ENCODE measurements at places on chromosomes 16 and 17. TPM values are rescaled to one million over a fixed set of nuclear protein-coding genes. Genes with fewer than 3 reads are reported as not detected.
A peak's percentile ranks its signal among the peaks of the same experiment; 100 is the strongest.

DNA sequence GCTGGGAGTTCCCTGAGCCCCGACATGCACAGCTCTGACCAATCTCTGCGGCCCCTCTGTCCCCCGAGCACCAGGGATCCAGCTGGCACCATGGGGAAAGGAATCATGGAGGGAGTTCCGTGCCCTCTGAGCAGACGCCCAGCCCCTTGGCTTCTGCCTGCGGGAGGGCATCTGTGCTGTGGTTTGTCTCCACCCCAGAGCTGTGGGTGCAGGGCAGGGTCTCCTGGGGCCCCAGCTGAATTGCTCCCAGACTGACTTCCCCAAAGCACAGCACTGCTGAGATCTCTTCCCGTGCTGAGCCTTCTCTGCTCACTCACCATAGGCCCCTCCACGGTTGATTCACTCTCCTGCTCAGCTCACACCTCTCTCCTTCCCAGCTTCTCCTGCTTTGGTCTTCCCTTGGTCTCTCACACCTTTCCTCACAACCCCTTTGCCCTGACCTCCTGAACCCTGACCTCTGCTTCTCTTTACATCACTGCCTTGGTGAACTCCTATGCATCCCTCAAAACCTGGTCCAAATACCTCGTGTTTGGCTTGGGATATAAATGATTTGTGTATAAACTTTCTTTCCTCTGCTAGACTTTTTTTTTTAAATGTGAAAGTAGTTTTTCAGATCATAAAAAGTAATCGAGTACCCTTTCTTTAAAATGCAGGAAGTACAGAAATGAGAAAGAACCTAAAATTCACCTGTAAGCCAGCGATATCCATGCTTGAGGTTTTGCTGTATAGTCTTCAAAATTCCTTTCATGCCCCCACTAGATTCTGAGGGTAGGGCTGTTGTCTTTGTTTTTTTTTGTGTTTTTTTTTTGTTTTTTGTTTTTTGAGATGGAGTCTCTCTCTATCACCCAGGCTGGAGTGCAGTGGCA is 265.3 kb downstream of the SEC14L1 start:
- no peak for DNase-seq
- no peaks in the 10 kb centered on the region for H3K27me3 ChIP-seq
- peak overlapping the region; percentile 89 for H3K4me3 ChIP-seq
- peaks cover 94% of the 10 kb centered on the region for H3K4me1 ChIP-seq

- H3K4me1 ChIP-seq, result no peaks in the 10 kb centered on the region
- no peak overlapping the region for H3K4me3 ChIP-seq
- H3K27me3 ChIP-seq, result no peaks in the 10 kb centered on the region
- no peak for DNase-seq
Observed at GRCh38 chr16:20271893-20272292, 55.4 kb downstream of the GP2 start.

GRCh38 chr17:80422981-80423380 is 8.0 kb downstream of the ENDOV start:
- H3K36me3 ChIP-seq, result no peaks in the 10 kb centered on the region
- H3K27ac ChIP-seq, result no peak overlapping the region
- peaks cover 9% of the 10 kb centered on the region for H3K4me1 ChIP-seq
- DNase-seq, result no peak

GRCh38 chr17:37079735-37080134 is 131.0 kb downstream of the AATF start:
- DNase-seq, result no peak
- no peak overlapping the region for H3K27ac ChIP-seq
- H3K4me3 ChIP-seq, result no peak overlapping the region
- H3K27me3 ChIP-seq, result no peaks in the 10 kb centered on the region
- H3K4me1 ChIP-seq, result no peaks in the 10 kb centered on the region

DNA sequence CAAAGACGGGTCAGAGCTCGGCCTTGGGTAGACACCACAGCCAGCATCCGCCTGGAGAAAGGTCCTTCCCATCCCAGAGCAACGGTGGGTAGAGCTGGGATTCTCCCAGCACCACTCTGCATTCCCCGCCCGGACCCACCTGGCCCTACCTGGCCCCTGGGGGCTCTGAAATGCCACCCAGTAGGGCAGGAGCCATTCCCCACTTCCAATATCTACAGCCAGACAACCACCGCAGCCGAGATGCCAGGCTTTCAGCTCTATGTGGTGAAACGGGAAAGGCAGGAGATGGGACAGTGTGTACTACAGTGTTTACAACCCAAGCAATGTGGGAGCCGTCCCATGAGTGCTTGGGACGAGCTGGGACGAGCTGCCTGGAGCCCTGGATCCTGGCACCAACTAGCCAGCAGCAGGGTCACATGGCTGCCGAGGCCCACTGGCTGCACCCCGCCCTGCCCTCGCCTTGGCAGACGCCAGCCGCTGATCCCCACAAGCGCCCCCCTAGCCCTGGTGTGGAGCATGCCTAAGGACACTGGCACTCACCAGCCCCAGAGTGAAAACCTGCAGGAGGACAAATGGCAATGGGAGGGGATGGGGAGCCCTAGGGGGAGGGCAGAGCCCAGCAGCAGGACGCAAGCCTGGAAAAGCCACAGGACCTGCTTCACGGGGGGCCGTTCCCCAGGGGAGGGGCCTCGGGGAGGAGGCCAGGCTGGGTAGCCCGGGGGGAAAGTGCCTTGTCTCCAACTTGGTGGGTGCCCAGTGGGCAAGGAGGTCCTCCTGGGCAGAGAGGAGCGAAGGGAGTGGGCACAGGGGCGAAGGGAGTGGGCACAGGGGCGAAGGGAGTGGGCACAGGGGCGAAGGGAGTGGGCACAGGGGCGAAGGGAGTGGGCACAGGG is 13.5 kb downstream of the TMC6 start:
- H3K27ac ChIP-seq, result no peak overlapping the region
- DNase-seq, result no peak
- H3K27me3 ChIP-seq, result no peaks in the 10 kb centered on the region
- H3K4me3 ChIP-seq, result no peak overlapping the region
- peaks cover 73% of the 10 kb centered on the region for H3K36me3 ChIP-seq

DNA sequence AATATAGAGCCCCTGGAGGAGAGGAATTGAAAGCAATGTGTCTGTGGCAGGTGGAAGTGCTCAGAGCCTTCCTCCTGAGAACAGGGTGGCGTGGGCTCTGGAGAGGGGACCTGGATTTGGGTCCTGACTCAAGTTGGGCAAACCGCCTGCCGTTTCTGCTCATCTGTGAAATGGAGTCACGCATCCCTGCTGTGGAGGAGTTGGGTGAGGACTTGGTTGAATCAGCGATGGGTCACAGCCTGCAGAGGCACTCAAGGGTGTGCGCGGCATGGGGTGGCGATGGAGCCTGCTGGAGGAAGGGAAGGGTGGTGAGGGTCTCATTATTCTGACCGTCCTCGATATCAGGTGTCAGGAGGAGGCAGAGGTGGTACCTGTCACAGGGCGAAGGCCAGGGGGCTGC is 3.1 kb downstream of the ADAD2 start:
- H3K4me3 ChIP-seq, result no peak overlapping the region
- no peak overlapping the region for H3K27ac ChIP-seq

DNA sequence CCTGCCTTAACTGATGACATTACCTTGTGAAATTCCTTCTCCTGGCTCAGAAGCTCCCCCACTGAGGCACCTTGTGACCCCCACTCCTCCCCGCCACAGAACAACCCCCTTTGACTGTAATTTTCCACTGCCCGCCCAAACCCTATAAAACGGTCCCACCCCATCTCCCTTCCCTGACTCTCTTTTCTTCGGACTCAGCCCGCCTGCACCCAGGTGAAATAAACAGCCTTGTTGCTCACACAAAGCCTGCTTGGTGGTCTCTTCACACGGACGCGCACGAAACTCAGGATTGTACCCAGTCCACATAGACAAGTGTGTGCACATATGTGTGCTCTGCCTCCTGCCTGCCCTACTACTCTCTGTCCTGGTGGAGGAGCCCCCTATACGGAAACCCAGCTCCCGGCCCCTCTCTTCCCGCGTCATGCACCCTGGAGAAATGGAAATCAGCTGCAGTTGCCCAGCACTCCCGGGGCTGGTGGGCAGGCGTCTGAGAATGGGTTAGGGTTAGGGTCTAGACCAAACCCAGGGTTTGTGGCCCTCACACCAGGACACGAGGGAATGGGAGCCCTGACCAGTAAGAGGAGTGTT is 2.4 kb upstream of the RHBDF1 start:
- H3K4me3 ChIP-seq, result no peak overlapping the region
- DNase-seq, result no peak
- H3K27me3 ChIP-seq, result peaks cover 18% of the 10 kb centered on the region
- H3K4me1 ChIP-seq, result peaks cover 25% of the 10 kb centered on the region
- H3K27ac ChIP-seq, result no peak overlapping the region
- no peaks in the 10 kb centered on the region for H3K36me3 ChIP-seq

- H3K4me3 ChIP-seq, result no peak overlapping the region
Observed at GRCh38 chr17:61209106-61209439, 190.6 kb upstream of the TBX2 start.

The KRTAP9-8 gene
- not detected for total RNA-seq

The AFMID gene
- 24.7 TPM for total RNA-seq

The SPN gene
- total RNA-seq, result 136 TPM

The OR1F1 gene
- not detected for total RNA-seq

The TP53TG3 gene
- total RNA-seq, result not detected

The GAST gene
- total RNA-seq, result not detected

The SNF8 gene
- total RNA-seq, result 161 TPM

The ANKRD40CL gene
- total RNA-seq, result not detected

The GPR142 gene
- total RNA-seq, result not detected

The PIK3R5 gene
- total RNA-seq, result 30.2 TPM

The KCNJ12 gene
- total RNA-seq, result not detected

The ETV4 gene
- total RNA-seq, result 6.4 TPM

All from CD8-positive, alpha-beta memory T cell (primary cell).